Stimulated activated CD8-positive, alpha-beta memory T cell treated with anti-CD3 and anti-CD28 coated beads, Interleukin-7, amount 100 ng/mL, for 1 hour (primary cell): ENCODE measurements at places on chromosomes 3 and 15.

DNA sequence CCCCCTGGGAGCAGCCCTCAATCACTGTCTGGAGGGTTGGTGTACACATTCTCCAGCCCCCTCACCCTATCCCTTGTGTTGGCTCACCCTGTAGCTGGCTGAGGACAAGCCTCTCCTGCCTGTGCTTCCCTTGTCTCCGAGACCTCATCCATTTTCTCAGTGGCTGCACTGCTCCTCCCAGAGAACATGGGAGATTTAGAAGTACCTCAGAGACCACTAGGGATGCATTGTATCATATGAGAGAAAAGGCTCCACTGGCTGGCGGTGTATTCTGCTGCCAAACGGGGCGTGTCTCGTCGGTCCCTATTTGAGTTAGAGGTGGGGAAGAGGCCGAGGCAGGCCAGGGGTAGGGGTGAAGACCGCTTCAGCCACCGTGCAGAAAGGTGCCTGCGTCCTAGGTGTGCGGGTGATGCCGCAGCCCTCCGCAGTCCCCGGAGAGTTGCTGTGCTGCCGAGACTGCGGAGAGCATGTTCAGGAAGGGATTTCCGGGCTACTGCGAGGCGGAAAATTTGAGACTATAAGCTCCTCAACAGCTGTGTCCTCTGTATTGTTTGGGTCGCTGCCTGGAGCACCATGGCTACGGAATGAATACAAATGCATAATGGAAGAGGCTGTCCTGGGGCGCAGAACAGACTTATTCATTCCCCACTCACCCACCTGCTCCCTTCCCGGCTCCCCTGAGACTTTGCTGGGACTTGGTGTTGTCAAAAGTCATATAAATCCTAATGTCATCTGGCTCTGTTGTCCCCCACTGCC lies 43.8 kb downstream of the SPSB4 start:
- no peak for DNase-seq

DNA sequence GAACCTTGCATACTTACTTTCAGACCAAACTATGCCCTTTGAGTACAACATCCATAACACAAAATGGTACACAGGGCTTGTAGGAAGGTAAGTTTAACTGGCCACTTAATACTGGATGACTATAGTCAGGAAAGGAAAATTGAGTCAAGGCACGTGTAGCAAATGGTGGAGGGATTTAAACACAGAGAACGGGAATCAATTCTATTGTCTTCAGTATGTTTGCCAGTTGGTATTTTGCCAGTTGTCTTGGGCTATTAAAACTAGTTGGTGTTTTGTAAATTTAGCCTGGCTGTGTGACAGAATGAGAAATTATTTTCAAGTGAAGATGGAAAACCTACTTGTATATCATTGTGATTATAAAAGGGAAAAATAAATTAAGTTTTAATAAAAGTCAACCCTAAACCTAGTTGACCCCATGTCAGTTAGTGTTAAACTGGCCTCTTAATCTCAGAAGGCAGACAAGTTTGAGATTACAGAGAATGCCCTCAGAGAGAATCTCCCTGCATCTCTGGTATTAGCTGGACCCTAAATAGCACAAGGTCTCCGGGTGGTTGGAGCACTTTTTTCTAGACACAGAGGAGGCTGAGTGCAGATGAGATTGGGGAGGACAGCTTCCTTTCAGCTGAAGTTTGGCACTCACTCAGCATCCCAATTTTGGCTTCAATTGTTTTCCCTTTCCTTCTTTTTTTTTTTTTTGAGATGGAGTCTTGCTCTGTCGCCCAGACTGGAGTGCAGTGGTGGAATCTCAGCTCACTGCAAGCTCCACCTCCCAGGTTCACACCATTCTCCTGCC lies 91.2 kb downstream of the MB21D2 start:
- DNase-seq, result no peak

DNA sequence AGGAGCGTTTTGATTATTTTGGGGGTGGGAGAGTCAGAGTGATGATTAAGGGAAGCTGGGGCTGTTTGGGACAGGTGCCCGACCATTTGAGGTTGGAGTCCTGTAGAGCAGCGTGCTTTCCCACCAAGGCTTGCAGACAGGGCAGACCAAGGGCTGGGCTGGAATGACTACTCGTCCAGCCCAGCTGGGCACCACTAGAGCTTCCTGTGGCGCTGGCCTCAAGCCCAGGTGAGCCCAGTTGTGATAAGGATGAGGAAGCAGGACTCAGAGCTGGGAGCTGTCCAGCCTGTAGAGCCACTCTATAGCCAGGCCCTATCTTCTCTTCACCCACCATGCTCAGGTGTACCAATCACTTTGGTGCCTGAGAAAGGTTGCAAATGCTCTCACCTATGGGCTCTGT lies 75.8 kb upstream of the ACAN start:
- DNase-seq, result no peak

DNA sequence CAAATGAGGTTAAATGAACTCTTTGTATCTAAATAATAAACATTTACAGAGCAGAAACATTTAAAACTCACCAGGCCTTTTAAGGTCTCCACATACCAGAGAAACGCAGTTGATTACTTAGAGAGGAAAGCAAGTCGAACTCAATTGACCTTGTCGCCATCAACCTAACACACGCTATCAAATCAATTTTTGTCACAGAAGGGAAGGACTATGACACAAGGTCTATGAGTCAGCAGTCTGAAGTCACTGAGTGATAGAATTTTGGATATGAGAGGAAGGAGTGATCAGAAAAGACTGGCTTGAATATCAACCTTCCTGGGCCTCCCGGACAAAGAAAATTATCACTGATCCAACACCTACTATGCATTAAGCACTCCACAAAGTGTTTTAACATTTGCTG lies 514.4 kb upstream of the ZNF385D start:
- no peak for DNase-seq

DNA sequence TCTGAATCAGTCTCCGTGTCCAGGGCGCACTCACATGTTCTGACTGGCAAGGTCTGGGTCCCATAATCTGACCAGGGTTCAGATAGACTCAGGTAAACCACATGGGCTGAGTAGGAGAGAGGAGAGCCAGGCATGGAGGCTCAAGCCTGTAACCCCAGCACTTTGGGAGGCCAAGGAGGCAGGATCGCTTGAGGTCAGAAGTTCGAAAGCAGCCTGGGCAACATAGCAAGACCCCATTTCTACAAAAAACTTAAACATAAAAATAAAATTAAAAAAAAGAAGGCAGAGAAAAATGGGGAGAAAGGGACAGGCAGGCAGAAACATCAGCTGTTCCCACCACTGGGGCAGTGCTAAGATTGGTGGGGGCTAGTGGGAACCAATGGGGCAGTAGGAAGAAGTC lies 5.4 kb downstream of the TMEM43 start:
- DNase-seq, result no peak

GRCh38 chr3:42681361-42682038 lies 3.8 kb upstream of the KLHL40 start:
- DNase-seq, result no peak

GRCh38 chr3:24046214-24046613 lies 101.1 kb downstream of the NR1D2 start:
- no peak for DNase-seq

DNA sequence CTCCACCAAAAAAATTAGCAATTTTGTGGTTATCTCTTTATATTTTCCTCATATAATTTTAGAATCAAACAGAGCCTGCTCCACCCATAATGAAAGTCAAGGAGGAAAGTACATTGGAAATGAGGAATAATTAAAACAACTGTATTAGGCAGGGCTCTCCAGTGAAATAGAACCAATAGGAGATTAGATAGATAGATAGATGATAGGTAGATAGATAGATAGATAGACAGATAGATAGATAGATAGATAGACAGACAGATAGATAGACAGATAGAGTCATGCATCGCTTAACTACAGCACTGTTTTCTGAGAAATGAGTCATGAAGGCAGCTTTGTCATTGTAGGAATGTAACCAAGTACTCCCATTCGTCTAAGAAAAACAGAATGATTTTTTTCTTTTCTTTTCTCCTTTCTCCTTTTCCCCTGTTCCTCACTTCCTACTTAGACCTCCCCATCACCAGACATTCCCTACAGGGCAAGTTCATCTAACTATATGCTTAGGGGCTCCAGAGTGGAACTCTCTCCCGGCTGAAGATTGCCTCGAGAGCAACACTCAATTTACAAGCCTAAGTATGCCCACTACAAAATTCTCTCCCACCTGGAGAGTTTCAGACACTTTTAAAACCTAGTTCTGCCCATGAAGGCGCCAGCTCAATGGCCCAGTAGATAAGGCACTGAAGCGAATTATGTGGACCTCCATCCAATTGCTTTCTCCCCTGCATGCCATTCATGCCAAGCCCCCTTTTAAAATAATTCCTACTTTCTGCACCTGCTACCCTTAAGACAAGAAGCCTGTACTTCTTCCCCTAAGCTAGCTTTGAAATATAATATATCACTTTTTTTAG lies 53.3 kb upstream of the LIPC start:
- DNase-seq, result no peak

GRCh38 chr3:10340476-10340875 lies 19.6 kb upstream of the SEC13 start:
- no peak for DNase-seq

DNA sequence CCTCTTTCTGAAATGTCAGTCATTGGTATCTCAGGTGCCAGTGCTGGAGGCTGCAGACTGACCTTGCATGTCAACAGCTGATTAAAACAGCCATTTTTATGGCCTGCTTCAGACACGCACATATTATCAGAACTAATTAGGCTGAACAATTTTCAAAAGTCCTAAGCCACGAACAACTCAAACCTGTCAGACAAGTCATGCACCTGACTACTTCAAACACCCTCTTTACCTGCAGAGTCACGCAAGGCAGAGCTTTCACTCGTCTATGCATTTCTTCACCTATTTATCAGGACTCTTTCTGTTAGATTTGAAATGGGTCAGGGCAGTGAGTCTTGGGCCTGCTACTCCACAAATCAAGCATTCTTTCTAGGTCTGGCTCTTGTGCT lies 26.7 kb downstream of the CLK3 start:
- no peak for DNase-seq

DNA sequence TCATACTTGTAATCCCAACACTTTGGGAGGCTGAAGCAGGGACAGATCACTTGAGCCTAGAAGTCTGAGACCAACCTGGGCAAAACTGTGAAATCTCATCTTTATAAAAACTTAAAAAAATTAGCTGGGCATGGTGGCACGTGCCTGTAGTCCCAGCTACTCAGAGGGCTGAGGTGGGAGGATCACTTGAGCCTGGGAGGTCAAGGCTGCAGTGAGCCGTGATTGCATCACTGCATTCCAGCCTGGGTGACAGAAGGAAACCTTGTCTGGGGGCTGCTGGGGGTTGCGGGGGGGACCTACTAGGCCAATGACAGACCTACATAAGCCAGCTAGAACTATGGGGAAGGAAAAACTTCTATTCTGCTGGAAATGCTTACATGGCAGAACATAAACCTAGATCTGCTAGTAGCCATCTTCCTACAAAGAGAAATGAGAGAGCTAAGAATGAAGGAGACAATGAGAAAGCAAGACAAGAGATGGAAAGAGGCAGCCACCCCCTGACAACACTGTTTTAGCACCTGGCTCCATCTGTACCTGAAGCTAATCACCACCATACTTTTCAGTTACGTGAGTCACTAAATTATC lies 23.9 kb downstream of the FOXP1 start:
- no peak for DNase-seq
